Caki2 (cell line): ENCODE measurements at places on chromosomes 12 and 14.

DNA sequence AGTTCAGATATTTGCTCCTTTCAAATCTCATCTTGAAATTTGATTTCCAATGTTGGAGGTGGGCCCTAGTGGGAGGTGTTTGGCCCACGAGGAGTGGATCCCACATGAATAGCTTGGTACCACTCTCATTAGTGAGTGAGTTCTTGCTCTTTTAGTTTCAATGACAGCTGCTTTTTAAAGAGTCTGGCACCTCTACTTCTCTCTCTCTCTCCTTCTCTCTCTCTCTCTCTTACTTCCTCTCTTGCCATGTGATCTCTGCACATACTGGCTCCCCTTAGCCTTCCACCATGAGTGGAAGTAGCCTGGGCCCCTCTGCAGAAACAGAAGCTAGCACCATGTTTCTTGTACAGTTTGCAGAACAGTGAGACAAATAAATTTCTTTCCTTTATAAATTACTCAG is 25.1 kb downstream of the GPR65 start:
- DNase-seq: no peak

DNA sequence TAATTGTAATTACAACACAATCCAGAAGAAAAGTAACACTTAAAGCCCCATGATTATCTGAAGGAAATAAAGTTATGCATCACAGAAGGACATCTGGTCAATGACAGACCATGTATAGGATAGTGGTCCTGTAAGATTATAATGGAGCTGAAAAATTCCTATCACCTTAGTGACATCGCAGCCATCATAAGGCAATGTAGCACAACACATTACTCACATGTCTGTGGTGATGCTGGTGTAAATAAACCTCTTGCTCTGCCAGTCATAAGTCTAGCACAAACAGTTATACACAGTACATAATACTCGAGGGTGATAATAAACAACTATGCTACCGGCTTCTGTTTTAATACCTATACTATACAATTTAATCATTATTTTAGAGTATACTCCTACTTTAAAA is 11.2 kb downstream of the ATG2B start:
- no peak for DNase-seq

GRCh38 chr12:109069307-109070271 is 17.2 kb downstream of the USP30 start:
- DNase-seq: no peak

GRCh38 chr12:114955414-114956014 is 271.5 kb upstream of the TBX3 start:
- DNase-seq: no peak

GRCh38 chr14:34211732-34212131 is 250.3 kb downstream of the SPTSSA start:
- no peak for DNase-seq
